ENCODE measurements at places on chromosomes 1 and 21.

- no peak for DNase-seq
These were observed 25.5 kb upstream of the CCSAP start for GRCh38 chr1:229368347-229368746.

DNA sequence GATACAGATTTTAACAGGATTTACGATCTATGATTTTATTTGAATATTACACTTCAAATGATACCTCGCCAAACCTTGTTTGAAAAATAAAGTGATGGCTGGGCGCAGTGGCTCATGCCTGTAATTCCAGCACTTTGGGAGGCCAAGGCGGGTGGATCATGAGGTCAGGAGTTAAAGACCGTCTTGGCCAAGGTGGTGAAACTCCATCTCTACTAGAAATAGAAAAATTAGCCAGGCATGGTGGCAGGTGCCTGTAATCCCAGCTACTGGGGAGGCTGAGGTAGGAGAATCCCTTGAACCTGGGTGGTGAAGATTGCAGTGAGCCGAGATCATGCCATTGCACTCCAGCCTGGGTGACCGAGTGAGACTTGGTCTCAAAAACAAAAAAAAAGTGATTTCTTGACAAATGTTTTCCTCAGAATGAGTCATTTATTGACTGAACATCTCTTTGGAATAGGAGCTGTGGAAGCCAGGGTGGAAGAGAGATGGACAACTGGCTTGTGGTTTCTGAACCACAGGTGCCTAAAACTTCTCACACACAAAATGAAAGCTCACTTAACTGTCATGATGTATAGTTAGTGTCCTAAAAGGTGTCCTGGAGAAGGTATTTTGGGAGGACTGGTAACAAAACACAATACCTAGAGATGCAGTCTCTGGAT lies 11.9 kb downstream of the PKNOX1 start:
- DNase-seq, result no peak

DNA sequence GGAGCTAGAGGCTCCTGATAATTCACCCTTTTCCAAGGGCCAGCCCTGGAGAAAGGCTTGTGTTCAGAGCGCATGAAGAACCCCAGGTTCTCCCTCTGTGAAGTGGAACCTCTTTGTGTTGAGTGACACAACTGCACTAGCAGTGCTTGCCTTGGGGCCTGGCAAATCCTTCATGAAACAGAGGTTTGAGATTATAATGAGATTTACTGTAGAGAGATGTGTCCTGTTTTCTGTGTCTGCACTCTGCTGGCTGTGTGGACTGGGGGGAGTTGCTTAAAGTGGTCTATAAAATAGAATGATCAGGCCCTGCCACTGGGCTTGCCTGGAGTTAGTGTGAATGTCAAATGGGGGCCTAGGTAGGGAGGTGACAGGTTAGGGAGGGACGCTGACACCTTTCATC lies 11.5 kb upstream of the TNFRSF1B start:
- no peak for DNase-seq

DNA sequence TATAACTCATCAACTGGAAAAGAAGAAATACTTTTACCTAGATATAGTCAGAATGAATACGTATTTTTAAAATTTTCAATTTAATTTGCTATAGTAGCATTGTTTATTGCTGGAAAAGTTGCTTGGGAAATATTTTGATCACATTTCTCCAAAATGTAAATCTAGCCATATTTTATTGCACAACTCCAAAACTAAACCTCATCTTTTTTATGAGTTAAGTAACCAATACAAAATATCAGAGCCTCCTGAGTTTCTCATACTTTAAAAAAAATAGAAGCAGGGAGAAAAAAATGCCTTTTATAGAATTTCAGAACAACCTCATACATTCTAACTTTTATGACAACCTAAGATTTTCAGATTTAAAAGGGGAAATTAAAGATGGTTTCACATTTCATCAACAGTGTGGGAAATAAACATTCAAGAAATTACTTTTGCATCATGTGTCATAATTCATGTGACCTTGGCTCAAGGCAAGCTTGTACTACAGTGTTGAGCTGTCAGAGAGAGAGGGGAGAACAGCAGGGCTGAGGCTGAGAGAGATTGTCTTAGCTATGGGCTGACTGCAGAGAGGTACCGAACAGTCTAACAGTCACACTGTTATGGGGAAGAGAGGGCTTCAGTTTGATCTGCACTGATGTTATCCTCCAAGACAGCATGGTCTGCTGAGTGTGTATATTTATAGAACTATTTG lies 519.0 kb downstream of the LTN1 start:
- no peak for DNase-seq

GRCh38 chr1:206800411-206800810 lies 28.1 kb upstream of the IL10 start:
- DNase-seq, result no peak

GRCh38 chr1:167486090-167486824 lies 32.1 kb downstream of the CD247 start:
- no peak for DNase-seq

DNA sequence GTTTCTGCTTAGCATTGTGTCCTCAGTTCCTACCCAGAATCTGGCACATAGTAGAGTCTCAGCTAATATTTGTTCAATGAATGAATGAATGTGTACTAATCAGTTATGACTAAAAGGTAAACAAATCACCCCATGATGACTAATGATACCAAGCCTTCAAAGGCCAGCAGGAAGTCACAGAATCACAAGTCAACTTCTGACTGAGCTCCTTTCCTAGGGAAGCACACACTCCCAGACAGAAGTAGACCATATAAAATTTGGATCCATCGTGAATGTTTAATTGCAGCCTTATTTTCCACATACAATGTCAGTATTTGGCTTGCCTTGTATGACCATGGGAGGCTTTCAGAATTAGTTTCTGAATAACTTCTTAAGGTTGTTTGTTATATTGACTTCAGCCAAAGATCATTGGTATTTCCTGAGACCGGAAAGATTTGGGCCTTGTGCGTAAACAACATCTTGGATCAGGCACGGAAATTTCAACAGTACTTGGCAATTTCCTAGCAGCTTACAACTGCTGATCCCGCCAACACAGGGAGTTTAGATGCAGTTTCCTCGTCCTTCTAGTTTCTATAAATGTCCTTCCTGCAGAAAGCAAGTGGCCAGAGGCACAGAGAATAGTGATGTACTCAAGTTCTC lies 185.9 kb upstream of the ATP1B1 start:
- DNase-seq, result no peak

DNA sequence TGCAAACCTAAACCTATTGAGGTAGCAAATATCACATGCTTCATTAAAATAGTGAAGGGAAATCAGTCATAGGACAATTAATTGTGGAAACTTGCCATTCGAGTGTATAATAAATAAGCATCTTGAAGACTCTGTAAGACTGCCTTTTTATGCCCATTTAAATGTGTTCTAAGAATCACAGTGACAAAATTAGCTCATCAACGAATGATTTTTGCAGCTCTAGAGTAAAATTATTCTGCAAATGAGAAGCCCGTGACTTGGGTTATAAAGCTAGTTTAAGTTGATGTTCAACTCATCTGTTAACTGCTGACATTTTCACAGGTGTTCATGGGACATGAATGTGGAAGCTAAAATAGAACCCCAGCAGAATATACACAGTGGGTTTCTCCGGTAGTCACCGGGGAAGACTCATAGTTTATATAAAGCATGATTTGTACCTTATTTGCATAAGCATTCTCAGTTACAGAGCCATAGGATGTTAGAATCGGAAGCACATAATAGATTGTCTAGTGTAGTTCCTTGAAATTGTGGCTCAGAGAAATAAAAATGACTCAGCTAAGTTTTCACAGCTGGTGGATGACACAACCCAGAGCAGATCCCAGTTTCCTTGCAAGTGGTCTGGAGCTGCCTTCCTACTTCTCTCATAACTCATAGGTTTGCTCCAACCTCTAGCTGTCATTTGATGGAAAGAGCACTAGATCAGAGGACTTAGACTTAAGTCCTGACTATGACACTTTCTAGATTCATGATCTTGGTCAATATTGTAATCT lies 107.3 kb downstream of the UCHL5 start:
- DNase-seq, result no peak

- no peak for DNase-seq
These were observed 58.7 kb downstream of the DIP2A start for GRCh38 chr21:46517361-46517760.

DNA sequence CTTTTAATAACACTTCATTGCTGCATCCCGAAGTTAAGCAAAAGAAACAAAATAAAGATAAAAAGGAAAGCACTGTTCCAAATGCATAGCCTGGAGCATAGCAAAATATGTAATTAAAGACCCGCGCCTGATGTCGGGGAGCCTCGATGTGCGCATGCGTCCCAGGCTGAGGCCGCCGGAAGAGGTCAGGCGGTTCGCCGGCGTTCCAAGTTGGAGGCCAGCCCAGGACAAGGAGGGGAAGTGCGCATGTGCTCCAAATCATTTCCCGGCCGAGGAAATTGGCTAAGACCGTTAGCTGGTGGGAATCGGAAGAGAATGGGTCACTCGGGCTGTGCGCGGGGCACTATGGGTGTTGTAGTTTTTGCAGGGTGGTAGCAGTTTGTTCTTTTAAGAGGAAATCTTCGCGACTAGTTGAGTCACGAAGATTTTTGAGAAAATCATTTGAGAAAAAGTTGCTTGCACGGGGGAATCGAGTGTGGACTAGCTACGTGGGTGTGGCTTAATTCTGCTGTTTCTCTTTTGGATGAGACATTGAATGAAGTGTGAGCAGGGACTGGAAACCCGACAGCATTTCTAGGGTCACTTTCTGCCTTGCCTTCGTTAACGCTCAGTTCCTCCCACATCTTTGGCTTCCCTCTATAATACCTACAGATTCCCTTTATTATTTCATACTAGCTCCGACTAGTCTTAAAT lies 31.0 kb upstream of the CD1D start:
- no peak for DNase-seq

GRCh38 chr1:27574871-27575831 lies 28.8 kb downstream of the AHDC1 start:
- no peak for DNase-seq

GRCh38 chr1:29125788-29126187 lies 2.1 kb upstream of the TMEM200B start:
- no peak for DNase-seq

- DNase-seq, result no peak
These were observed 85.2 kb upstream of the TLR5 start for GRCh38 chr1:223228201-223228600.

- DNase-seq, result no peak
These were observed 235.9 kb upstream of the IRF2BP2 start for GRCh38 chr1:234845836-234846235.

GRCh38 chr1:226063224-226063976 lies 884 bp downstream of the H3-3A start:
- peak; percentile 49 for DNase-seq

DNA sequence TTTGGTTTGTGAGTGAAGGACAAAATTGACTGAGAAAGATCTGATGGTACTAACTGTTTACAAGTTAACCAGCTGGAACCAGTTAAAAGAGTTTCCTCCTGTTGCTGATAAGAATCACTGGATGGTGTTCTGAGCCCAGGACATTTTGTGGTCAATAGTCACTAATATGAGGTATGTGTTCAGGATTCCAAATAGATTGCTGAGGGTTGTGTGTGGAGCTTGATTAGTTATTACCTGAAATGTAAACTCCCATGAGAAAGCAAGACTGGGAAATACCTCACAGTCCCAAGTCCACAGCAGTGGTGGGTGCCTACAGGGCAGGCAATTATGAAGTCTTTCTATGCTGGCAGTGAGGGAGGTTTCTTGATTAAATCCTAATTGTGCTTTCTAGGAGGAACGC lies 164.6 kb downstream of the DNM3 start:
- no peak for DNase-seq

DNA sequence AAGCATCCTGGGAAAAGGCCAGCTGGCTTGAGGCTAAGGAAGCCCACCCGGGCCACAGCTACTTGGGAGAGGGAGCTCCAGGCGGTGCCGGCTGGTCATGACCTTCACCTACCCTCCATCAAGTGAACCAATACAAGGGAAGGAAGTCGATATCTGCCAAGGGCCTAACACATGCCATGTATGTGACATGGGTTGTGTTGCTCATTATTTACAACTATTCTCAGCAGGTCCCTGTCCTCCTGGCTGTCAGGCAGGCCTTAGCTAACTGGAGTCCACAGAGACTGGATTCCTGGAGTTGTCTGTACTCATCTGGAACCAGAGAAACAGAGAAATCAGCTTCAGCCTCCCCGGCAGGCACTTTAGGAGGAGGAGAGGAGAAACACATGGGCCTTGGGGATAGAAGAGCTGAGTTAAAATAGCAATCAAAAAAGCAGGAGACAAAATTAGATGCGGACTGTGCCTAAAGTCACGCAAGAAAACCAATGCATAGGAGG lies 15.7 kb downstream of the TCEA3 start:
- no peak for DNase-seq

DNA sequence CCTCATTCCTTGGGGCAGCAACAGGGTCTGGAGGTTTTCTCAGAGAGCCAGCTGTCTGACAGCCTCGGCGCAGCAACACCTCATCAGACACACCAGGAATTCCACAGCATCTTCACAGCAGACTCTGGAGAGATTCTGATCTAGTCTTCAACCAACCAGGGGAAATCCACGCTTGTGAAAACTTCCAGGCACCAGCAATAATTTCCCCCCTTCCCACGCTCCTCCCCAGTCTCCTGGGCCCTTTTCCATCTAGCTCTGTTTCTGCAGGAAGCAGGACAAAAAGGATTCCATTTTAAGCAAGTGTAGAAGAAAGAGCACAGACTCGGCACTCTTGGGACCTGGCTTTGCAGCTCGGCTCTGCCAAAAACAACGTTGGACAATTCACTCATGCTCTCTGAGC lies 44.3 kb upstream of the CAPZB start:
- DNase-seq, result no peak

GRCh38 chr1:206070627-206071304 lies 17.8 kb downstream of the RHEX start:
- DNase-seq, result no peak

GRCh38 chr1:43531107-43531905 lies 623 bp downstream of the PTPRF start:
- DNase-seq, result peak; percentile 58

DNA sequence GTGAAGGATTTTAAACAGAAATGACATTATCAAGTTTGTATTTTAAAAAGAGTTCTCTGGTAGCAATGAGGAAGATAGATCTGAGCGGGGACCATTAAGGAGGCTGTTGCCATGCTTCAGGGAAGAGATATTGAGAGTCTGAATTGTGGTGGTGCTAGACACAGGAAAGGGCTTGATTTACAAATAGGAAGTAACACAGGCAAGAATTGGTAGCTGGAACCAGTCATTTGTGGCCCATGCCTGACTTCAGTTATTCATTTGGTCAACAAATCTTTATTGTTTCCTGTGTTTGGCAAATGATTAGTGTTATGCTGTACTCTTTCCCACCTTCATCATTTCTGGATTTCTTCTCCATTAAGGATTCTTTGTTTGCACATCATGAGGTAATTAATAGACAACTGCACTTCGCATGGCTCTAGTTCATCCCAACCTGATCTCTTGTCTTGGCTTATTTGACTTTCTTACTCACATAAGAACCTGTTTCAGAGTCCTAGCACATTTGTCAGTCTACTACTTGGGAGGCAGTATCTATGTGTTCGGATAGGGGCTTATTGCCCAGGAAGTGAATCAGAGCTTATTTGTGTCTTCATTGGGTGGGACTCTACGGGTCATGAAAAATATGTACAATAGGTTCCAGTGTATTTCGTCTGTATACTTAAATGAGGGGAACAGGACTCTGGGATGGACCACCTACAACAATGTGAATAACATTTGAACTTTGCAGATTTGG lies 32.3 kb downstream of the EEIG2 start:
- DNase-seq, result no peak

Data from DND-41 (cell line).